ENCODE measurements at places on chromosomes 3 and 15. TPM values are rescaled to one million over a fixed set of nuclear protein-coding genes. Genes with fewer than 3 reads are reported as not detected.
A peak's percentile ranks its signal among the peaks of the same experiment; 100 is the strongest.

DNA sequence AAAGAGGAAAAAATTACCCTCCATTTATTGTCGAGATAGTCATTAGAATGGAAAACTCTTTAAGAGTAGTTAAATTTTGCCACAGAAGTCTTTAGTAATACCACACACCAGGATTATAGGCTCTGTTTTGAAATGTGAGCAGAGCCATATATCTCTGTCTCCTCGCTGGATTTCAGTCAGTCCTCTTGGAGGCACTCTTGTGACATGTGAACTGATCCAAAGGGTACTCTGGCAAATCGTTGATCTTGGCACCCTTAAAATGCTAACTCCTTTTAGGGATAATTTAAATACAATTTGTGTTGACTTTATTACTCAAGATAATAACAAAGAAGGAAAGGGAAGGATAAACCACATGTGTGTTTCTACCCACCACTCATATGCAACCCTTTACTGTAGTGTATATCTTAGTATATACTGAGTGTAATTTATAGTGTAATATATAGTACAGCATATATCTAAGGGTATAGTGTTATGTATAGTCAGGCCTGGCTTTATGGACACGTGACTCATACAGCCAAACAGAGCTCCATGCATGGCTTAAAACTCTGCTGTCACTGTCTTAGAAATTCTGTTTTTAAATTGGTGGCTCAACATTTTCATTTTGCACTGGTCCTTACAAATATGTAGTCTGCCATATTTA is 12.3 kb upstream of the KPNA4 start:
- peak; percentile 24 for DNase-seq

ATP8B4 gene
- total RNA-seq, result 1.0 TPM

UROC1 gene
- not detected for total RNA-seq

GRCh38 chr15:62795171-62795570 is 247.4 kb upstream of the TPM1 start:
- DNase-seq, result no peak

GRCh38 chr3:32643354-32643753 is 41.6 kb upstream of the CNOT10 start:
- DNase-seq, result no peak
